Mammary epithelial cell (primary cell): ENCODE measurements at places on chromosomes 11 and 22. TPM values are rescaled to one million over a fixed set of nuclear protein-coding genes. Genes with fewer than 3 reads are reported as not detected.

The APOBEC3B gene
- total RNA-seq, result 11.2 and 21.2 TPM in 2 replicates

The LMO2 gene
- total RNA-seq, result 0.50 TPM

The CNTN5 gene
- not detected for total RNA-seq

- DNase-seq, result no peak
Observed at GRCh38 chr22:49727881-49728569, 99.6 kb downstream of the BRD1 start.

DNA sequence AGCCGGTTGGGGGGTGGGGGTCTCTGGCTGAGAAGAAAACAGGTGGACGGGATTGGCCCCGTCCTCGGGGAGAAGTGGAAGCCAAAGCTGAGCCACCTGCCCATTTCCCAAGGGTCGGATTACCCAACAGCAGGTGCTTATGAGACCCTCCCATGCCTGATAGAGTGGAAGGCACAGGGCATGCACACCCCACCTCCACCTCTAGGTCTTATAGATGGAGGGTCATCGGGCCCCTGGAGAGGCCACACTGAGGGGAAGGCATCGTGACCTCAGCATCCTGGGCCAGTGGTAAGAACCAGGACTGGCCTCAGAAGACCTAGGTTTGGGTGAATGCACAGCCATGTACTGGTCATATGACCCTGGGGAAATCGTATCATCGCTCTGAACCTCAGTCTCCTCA, 85.9 kb downstream of the BUD13 start:
- DNase-seq, result no peak

- DNase-seq, result no peak
Observed at GRCh38 chr11:78615724-78616123, 41.1 kb upstream of the NARS2 start.

DNA sequence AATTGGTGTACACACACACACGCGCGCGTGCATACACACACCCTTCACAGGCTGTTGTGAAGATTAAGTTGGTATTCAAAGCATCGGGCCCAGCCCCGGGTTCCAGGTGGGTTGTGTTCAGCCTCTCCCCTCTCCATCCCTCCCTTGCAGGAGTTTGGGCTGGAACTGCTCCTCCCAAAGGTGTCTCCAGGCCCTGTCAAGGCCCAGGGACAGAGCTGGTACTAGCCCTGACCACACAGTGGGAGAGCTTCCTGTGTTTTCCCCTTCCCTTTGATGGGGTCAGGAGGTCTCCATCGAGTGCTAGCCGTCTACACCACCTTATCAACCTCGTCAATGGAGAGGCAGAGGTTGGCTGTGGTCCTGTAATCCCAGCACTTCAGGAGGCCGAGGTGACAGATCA, 36.5 kb upstream of the CSNK1E start:
- no peak for DNase-seq

DNA sequence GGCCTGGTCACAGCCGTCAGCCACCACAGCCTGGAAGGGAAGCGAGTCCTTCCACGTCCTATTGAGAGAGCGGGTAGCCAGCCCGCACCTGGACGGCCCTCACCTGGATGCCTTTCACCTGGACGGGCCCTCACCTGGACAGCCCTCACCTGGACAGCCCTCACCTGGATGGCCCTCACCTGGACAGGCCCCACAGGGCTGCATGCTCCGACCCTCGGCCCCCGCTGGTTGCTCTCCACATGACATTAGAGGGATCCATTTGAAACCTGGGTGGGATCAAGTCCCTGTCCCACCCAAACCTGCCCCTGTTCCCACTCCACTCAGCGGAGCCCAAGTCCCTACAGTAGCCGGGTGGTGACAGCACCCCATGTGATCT, 3.7 kb downstream of the C1QTNF6 start:
- DNase-seq, result no peak

- DNase-seq, result no peak
Observed at GRCh38 chr11:100872951-100873740, 186.1 kb downstream of the ARHGAP42 start.

DNA sequence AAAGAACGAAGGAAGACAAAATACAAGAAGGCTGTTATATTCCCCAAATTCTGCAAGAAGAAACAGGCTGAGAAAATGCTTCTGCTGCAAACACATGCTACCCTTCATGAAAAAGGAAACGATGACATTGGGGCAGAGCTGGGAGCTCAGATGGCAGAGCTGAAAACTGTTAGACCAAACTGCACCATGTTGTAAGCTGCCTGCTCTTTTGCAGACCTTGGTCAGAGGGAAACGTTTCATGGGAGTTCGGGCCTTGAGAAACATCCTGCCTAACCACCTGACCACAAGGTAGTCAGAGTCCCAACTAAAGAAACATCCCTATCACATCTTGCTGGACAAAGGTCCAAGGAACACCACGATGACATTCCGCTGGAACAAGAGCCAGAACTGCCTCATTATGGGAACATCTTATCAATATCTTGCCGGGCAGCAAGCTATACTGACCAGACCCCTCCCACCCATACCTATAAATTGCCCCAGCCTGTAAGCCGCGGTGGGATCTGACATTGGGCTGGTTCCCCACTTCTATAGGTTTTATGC, 110.7 kb upstream of the CTSC start:
- no peak for DNase-seq

GRCh38 chr11:45660729-45661438, 4.5 kb downstream of the CHST1 start:
- DNase-seq, result no peak

GRCh38 chr22:35205961-35206360, 51.3 kb upstream of the HMGXB4 start:
- DNase-seq, result peak; percentile 59

DNA sequence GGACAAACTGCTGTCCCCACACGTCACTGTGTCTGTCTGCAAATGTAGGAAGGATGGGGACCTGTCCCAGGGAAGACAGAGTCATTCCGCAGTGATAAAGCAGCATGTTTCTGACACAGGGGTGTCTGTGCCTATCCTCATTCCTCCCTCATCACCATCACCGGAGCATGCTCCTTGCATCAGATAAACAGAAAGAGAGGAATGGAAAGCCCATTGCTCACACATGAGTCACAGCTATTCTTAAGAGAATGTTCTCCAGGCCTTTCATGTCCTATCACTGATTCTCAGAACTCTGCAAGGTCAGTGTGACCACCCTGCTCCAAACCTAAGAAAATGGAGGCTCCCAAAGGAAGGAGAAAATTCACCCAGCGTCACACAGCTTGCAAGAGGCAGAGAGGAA, 38.9 kb downstream of the ZNF195 start:
- DNase-seq, result peak; percentile 75

DNA sequence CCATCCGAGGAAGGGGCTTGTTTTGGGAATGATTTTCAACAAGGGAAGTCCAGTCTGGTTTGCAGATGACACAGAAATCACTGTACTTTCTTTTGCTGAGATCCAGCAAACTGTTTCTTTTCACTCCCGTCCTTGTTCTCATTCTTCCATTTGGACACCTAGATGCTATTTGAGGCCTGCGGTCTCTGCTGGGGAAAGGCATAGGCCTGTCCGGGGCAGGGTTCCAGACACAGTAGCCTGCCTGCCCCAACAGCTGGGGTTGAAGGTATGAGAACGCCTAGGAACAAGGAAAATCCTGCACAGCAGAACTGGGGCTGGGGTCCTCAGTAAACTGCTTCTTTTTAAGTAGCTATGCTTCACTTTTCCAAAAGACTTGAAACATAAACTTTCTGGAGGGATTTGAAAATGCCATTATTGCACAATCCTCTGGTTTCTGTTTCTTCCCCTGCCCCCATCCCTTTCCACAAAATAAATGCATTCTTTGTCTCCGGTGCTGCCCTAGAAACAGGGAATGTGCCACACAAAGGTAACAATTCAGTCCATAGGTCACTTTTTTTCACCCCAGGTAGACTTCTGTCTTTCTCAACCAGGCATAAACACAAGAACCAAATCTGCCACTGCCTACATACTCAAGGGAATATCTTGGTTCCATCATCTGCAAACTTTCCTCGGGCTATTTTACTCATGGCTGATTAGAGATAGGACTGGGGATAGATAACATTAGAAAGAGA, 174.8 kb upstream of the MTMR2 start:
- peak; percentile 89 for DNase-seq

GRCh38 chr22:49392841-49393510, 434.7 kb downstream of the BRD1 start:
- DNase-seq, result no peak

DNA sequence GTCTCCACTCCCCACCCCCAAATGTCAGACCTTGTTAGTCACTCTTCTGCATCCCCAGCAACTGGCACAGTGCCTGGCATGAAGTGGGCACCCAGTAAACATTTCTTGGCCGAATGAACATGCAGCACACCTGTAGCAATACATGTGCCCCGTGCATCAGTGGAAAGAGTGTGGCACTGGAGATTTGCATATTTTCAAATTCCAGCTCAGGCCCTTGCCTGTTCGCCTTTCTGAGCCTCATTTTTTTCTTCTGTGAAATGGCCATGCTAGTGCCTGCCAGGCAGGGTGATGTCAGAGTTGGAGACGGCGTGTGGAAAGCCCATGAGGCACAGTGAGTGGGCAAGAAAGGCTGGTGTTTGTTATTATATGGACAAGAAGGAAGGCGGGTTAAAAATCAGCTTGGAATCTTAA, 38.7 kb downstream of the CD82 start:
- no peak for DNase-seq

DNA sequence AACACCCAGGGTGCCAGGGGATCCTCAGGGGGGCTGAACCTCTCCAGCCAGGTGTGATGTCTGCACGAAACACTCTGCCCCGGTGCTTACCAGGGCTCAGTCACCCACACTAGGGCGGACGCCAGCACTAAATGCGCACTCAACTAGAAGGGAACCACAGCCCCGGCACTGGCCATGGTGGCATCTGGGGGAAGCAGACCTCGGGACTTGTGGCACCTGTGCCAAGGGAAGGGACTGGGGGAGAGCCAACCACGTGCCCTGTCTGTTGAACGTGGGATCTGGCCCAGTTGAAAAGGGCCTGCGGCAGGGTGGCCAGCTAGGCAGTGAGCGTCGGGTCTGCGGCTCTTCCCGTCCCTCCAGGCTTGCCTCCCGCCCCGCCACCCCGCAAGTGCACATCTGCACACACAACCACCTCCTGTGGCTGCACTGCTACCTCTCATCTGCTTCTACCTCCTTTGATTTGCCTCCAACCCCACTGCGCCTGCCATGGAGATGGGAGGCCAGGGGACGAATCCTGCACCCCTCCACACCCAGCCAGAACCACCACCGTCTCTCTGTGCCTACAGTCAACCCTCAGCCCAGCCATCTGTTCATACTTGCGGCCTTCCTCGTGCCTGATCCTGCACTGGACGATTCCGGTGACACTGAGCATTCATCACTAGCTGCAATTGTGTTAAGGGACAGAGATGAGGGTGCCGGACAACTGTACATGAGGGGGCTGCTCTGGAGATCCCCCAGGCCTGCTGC, 15.0 kb upstream of the MOB2 start:
- no peak for DNase-seq

- no peak for DNase-seq
Observed at GRCh38 chr11:94550513-94550912, 6.8 kb downstream of the FUT4 start.

DNA sequence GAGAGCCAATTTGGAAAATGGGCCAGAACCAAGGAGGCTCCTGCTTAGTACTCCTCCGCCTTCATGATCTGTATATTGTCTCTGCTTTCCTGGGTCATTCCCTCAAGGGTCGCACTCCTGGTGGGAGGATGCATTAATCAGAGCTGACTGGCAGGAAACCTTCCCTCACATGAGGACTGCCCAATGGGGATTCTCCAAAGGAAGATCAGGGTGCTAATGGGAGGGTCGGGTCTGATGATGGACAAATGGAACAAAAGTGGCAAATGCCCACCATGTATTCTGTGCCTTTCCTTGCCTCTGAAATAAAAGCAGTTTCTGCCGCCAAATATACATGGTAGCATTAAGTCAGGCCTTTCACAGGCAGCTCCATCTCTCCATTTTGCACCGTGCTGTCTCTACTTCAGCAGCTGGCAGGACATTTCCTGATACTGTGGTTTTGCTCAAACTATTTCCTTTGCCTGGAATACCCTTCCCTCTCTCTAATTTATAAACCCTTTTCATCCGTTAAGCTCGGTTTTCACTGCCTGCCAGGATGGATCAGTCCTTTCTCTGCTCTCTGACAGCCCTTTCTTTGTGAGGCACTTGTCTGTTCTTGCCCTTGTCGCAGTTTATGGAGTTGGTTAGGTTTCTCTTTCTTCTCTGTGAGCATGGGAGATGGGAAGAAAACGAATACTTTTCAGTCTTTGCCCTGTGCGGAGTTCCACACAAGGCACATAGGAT, 13.5 kb downstream of the SREBF2 start:
- DNase-seq, result no peak

- no peak for DNase-seq
Observed at GRCh38 chr22:17368554-17369438, 464 bp upstream of the CECR2 start.
